Stimulated activated CD4-positive, alpha-beta T cell treated with anti-CD3 and anti-CD28 coated beads, Interleukin-1b, Interleukin-23, amount 100 ng/mL, for 1 hour (primary cell): ENCODE measurements at places on chromosomes 13 and 19.

GRCh38 chr19:33418871-33419787 is 45.6 kb downstream of the CEBPG start:
- no peak for DNase-seq

DNA sequence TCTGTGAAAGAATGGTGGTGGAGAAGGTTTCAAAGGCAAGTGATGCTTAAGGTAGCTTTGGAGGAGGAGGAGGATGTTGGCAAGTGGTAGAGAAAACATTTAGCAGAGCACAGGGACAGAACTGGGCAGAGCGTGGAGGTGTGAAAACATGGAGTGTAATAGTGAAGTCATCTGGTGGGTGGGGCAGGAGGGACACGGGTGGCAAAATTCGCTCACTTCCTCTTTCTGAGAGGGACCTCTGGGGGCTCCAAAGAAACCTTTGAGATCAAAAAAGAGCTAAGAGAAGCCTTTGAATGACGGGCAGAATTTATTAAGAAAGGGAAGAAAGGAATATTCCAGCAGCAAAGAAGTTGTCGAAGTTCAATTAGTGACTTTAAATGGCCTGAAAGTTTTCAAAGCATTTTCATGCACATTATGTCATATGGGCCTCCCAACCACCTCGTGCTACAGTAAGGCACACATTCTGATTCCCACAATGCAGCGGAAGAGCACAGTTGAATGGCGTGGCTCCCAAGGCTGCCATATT is 82.8 kb downstream of the STARD13 start:
- no peak for DNase-seq

GRCh38 chr13:54165581-54166215 is 1137.1 kb downstream of the OLFM4 start:
- DNase-seq: no peak

DNA sequence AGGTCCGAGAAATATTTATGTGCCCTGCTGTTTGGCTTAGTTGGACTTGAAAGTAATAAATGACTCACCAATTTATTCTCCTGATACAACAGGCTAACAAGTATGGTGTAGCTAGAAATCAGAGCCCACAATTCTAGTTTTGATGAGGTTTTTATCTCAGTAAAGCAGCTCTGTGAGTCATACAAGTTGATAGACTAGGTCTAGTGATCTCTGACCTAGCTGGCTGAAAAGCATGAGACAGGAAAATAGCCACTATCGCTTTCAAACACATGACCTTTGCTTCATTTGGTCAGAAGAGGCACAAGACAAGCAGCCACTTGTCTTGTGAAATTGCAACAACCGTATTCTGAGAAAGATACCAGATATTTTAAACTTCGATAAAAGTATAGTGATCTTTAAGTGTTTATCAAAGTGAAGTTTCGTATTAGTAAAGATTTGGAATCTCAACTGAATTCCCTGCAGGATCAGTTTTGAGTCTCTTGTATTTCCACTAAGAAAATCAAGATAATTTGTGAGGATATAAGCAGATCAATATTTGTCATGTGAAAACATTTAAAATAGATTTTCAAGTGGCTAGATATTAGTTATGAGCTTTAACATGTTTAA is 126.7 kb downstream of the MAB21L1 start:
- DNase-seq: no peak

- no peak for DNase-seq
Observed at GRCh38 chr13:33863188-33863789, 45.3 kb downstream of the RFC3 start.

DNA sequence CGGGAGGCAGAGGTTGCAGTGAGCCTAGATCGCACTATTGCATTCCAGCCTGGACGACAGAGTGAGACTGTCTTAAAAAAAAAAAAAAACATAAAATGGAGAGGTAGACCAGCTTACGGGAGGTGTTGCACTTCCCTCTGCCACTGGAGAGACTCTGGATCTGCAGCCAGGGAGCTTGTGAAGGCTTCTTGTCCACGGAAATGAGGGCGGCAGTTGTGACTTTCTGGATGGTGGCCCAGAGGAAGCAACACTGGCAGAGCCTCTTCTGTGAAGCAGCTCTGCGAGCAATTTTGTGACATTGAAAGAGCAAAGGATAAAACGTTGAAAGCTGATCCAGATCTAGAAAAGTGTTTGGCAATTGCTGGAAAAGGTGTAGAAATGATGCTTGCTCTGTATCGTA is 10.4 kb downstream of the SPINT2 start:
- no peak for DNase-seq

- DNase-seq: no peak
Observed at GRCh38 chr13:20415306-20415679, 110.4 kb downstream of the CRYL1 start.

GRCh38 chr13:73698859-73699258 is 435.3 kb downstream of the KLF12 start:
- DNase-seq: no peak

DNA sequence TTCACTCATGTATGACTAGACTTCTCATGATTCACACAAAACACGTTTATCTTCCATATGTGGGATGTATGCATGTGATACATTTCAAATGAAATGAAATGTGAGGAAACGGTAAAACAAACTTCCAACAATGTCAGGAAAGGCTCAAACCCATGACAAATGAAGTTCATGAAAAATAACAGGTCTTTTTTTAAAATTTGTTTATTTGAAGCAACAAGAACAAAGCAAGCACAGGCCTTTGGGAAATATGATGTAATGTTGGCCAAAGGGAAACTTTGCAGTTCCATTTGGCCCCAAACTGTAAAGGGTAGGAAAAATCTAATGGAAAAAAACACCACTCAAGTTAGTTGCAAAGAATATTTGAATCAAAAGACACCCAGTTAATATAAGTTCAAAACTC is 463.8 kb upstream of the ARGLU1 start:
- DNase-seq: no peak

GRCh38 chr13:113650731-113651148 is 7.3 kb downstream of the ATP4B start:
- DNase-seq: no peak

DNA sequence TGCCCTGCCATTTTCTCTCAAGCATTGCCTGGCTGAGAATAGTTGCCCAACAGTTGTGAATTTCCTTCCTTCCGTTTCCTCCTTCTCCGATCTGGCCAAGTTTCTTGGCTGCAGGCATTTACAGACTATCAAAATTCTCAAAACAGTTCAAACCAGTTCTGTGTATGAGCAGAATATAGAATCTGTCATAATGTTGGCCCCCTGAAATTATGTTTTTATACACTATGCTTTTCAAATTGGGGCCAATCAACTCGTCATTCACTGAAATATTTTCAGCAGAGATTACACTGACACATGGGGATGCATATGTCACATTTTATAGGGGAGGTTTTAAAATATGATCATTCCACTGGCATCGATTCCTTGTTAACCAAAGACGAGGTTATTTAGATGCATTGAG is 284.2 kb upstream of the TMTC4 start:
- no peak for DNase-seq

DNA sequence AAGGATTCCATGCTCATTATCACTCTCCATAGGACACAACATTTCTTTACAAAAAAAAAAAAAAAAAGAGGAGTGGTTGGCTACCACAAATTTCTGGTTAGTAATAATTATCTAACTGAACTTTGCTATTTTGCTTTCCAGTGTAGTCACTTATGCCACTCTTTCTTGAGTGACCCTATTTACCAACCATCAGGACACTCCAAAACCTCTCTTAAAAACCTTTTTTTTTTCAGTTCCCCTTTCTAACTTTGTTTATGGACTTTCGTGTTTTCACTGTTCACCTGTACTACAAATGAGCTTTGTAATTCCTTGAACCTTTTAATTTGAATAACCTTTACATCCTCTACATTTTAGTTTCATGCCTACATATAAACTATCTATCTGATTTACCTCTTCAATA is 686.5 kb upstream of the PCDH9 start:
- no peak for DNase-seq

GRCh38 chr19:3413796-3414327 is 47.5 kb downstream of the NFIC start:
- no peak for DNase-seq

DNA sequence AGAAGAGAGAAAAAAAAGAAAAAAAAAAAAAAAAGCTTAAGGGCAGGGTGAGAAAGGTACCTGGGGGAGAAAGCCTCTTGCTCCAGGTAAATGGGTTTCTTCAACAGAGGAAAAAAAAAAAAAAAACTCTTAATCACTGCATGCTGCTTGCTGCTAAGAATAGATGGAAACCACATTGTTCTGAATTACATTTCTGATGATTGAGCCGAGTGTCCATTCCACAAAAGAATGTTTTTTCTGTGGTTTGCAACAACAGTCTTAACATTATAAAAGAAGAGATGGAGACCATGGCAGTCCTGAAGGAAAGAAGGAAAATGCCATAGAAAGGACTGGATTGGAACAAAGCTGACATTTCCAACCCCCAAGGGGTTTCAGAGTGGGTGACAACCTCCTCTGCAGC is 1312.7 kb downstream of the SLITRK1 start:
- no peak for DNase-seq

- no peak for DNase-seq
Observed at GRCh38 chr13:93752541-93752940, 525.9 kb downstream of the GPC6 start.

- DNase-seq: no peak
Observed at GRCh38 chr19:5271145-5271544, 69.5 kb downstream of the PTPRS start.

DNA sequence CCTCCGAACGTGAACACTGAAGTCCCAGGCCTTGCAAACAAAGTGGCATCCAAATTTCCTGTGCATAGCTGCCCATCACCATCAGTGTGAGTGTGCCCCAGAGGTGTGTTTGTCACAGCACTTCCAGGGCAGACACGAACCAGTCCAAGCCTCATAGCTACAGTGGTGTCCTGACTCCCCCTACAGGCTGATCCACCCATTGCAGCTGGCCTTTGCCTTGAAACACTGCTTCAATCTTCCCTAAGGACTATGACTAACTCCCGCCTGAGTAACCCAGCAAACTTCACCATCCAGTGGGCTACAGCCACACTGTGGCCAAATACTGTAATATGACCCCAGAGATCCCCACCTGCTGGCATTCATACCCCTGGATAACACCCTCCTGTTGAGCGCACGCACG is 3.9 kb downstream of the ZNF266 start:
- DNase-seq: no peak

GRCh38 chr13:48038761-48039160 is 1.2 kb downstream of the NUDT15 start:
- DNase-seq: no peak

DNA sequence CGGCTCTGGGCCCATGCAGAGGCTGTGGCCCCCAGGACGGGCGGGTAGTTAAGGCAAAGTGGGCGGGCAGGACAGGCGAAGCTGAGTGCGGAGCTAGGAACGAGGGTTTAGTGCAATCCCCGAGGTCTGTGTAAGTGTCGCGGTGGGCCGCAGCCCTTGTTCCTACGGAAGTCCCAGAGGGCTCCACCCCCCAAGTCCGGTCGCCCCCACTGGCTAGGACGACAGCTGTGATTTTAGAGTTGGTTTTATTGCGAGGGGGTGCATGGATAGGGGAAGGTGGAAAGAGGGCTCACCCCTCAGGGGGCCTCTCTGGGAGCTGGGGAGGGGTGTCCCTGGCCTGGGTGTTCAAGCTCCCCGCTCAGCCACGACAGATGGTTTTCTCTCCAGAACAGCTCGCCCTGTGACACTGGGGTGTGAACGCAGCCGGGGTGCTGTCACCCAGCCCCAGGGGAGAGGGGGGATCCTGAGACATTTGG is 21.7 kb downstream of the ZBTB7A start:
- no peak for DNase-seq

DNA sequence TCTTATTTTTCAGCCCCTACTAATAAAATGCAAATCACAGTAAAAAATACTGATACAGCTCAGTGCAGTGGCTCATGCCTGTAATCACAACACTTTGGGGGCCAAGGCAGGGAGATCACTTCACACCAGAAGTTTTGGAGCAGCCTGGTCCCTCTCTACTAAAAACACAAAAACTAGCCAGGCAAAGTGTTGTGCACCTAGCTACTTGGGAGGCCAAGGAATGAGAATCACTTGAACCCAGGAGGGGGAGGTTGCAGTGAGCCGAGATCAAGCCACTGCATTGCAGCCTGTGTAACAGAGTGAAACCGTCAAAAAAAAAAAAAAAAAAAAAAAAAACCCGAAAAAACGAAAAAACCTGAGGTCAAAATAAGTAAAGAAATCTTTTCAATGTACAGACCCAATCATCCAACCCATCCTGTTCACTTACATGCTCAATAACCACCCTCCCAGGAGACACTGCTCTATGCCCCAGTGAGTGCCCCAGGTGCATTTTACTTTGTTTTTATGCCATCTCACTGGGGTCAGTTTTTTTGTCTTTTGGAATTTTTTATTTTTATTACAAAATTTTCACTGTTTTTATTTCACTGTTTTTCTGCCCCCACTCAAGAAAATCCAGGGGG is 107.0 kb downstream of the ZNF486 start:
- DNase-seq: no peak

DNA sequence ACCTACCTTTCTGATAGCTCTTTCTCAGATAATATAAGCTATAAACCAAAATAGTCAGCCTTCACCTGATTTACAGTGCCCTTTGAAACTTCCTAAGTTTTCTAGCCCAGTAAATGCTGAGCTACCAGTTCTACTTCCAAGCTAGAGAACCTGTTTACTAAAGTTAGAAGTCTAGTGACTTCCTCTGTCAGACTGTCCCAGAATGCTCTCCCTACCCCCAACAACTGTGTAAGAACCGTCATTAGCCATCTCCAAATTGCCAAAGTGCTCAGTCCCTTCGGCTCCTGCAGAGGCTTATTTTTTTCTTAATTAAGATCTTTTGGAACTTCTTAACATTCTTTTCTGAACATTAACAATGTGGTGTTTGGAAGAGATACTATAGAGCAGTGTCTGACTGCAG is 3.2 kb upstream of the ABCC4 start:
- no peak for DNase-seq

- DNase-seq: no peak
Observed at GRCh38 chr19:1851654-1852580, 3.6 kb upstream of the REXO1 start.

DNA sequence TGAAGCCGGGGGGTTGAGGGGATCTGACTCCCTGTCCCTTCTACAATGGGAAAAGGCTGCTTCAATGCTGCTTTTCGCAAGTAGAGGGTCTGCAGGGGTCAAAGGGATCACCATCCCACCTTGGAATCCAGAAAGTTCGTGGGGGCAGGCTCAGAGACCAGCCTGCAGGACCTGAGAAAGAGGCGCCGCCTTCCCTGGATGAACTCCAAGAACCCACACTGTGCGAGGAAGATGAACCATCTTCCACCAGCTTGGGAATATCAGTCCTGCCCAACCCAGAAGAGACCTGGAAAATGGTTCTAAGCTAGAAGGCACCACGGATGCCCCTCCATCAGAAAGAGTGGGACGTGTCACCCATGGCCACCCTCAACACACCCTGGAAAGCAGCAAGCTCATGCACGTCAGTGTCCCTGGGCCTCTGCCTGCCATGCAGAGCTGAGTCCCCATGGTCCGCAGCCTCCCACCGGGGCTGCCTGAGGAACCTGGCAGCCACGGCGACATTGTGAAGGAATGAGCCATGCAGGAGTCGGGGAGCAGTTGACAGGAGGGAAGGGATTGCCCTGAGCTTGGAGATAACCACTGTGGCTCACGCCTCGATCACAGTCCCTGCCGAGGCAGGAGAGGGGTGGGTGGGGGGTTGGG is 14.6 kb downstream of the RAB3D start:
- no peak for DNase-seq

- no peak for DNase-seq
Observed at GRCh38 chr19:30719189-30719998, 347.2 kb downstream of the ZNF536 start.
